GM06990 (cell line): ENCODE measurements at places on chromosomes 1 and 21.

GRCh38 chr1:94640125-94640524 is 98.6 kb upstream of the F3 start:
- DNase-seq: no peak

DNA sequence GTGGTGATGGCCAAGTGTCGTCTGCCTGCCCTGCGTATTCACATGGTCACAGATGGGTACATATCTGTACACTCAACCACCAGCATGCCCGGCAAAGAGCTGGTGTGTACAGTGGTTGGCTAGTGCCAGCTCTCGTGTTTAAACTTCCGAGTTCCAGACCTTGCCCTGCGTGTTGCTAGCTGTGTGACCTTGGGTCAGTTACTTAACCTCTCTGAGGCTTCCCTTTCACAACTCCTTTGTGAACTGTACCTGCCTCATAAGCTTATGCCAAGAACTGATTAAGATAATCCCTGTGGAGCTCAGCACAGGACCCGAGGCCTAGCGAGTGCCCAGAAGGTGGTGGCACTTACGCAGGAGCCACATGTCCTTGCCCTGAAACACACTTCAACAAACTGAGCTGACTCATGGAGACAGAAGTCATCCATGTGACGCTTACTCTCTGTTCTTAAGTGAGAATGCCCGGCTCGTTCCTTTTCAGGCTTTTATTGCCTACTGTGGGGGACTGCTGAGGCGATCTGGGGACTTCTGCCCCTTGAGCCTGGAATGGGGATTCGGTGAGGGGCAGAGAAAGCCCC is 55.4 kb downstream of the ALPL start:
- no peak for DNase-seq

DNA sequence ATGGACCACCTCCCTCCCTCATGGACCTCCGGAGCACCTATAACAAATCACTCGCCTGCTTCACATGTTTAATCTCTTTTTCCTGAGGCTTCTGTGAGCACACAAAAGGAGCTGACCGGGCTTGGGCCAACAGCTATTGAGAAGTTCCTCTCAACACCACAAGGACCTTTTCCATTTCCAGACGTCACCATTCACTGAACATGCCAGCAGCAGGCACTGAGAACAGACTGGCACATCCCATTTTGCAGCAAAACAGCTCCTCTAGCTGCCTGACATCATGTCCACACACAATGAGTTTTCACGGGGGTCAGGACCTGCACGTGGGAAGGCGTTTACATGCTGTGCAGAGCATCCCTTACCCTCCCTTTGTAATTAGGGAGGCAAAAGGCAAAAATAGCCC is 11.0 kb downstream of the SUSD4 start:
- no peak for DNase-seq

DNA sequence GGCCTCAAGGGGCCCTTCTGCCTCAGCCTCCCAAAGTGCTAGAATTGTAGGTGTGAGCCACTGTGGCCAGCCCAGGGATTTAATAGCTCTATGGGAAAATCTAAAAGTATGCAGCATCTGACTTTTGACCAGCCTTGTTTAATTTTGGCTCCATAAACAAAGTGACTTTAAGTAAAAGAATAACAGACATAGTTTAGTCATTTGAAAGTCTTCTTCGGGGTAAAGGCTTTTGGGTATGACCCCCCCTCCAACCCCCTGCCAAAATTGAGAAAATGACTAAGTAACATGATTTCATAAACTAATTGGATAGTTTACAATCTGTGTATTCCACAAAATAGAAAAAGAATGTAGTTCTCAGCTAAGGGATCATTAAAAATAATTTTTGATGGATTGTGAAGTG is 17.0 kb downstream of the GPBP1L1 start:
- DNase-seq: no peak

DNA sequence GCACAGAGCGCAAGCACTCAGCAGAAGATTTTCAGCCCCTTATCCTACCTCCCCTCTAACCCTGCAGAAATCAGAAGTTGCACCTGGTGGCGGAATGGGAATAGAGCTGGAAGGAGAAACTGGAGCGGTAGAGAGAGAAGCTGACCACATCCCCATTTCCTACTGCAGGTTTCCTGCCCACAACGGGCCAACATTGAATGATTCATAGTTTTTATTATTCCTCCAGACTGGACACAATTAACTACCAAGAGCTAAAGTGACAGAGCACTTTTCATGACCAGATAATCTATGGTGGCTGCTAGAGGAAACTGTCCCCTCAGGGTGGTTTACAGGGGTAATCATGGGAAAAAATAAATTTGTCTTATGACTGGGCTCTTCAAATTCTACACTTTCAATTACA is 21.3 kb upstream of the LRRC8D start:
- DNase-seq: no peak

DNA sequence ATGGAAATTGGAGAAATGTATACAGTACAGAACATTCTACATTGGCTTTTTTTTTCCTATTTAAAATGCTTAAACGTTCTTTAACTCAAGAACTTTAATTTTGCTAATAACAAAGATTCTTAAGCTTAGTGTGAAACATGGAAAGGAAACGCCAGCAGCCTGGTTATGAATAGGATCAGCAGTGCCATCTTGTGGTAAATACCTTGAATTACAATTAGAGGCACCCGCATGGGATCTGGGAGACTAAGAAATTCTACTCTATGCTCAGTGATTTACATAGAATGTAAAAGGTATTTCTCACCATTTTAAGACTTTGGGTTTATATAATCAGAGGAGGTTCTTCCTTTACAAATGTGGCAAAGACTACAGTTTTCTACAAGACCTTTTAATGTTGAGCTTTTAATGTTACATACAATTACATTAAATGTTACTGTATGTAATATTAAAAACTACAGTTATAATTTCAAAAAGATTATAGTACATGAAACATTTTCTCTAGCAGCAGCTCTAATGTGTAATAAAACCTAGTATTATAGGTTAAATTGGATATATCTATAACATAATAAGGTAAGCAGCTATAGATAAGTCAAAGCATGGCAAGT is 32.1 kb upstream of the APOBEC4 start:
- DNase-seq: no peak

GRCh38 chr1:223473601-223474344 is 80.6 kb downstream of the CCDC185 start:
- no peak for DNase-seq

- DNase-seq: peak; percentile 75
Measured at GRCh38 chr1:8283058-8283884, 34.6 kb upstream of the SLC45A1 start.

DNA sequence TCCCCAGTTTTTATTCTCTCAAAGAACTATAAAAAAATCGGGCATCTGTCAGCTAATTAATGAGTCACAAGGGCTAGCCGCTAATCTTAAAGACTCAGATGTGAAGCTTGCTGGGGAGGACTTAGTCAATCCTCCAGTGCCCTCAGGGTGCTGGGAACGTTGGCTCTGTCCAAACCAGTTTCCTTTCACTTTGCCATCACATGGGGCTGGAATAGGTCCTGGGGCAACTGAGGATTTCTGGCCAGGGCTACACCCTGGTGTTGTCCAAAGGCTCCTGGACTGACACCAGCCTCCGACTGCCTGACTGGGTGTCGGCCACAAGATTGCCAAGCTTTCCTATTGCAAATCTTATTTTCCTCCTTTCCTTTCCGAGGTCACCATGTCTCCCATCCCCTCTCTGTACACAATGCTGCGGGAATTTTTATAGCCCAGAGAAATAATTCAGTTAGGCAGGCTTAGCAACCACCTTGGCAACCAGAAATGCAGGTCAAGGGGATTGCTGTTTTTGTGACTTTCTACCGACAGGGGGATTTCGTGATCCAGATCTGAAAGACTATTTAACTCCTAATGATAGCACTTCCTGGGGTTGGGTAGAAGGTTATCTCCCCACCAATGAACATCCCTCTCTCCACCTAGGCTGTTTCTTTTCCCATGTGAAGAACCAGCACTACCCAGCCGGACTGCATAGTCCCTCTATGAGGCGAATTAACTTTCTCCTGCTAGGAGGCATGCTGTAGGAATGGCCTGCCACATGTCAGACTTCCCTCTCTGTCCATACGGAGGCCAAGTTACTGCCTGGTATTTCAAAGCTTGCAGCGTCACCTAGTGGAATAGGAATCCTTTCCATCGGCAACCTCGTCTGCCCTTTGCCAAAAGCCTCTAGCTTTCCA is 29.9 kb upstream of the CTBS start:
- DNase-seq: no peak

- DNase-seq: no peak
Measured at GRCh38 chr1:208520438-208521099, 276.4 kb upstream of the PLXNA2 start.

DNA sequence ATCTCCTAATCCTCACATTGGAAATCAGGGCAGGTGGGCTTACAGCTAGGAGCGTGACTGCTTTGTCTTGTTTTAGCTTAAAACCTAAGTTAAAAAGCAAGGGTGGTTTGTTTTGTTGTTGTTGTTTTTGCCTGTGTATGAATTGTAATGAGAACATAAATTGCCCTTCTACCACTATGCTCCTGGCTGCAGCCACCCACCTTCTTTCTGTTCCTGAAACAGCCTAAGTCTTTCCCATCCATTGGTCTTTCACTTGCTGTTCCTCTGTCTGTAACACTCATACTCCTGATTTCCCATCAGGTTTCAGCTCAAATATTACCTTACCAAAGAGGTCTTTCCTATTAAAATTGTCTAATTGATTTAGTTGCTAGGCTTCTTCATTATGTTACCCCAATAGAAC is 604 bp upstream of the TMEM79 start:
- no peak for DNase-seq

DNA sequence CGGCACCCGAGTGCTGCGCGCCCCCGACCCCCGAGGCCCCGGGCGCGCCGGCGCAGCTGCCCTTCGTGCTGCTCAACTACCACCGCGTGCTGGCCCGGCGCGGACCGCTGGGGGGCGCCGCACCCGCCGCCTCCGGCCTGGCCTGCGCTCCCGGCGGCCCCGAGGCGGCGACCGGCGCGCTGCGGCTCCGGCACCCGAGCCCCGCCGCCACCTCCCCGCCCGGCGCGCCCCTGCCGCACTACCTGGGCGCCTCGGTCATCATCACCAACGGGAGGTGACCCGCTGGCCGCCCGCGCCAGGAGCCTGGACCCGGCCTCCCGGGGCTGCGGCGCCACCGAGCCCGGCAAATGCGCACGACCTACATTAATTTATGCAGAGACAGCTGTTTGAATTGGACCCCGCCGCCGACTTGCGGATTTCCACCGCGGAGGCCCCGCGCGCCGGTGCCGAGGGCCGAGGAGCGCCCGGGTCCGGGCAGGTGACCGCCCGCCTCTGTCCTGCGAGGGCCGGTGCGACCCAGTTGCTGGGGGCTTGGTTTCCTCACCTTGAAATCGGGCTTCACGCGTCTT is 49.0 kb downstream of the SIM2 start:
- peak; percentile 39 for DNase-seq

DNA sequence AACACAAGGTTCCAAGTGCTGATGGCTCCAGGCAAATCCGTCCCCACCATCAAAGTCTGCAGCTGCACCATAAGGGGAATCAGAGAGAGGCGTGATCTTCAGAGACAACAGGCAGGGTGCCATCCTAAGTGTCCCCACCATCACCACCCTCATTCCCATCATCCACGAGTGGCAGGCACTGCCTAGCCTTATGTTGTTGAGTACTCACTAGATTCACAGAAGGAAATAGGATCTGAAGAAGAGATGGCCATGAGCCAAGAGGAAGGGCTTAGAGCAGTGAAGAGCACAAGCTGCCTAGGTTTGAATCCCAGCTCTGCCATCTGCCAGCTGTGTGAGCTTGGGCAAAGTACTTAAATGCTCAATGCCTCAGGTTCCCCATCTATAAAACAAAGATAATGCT is 207.3 kb upstream of the CSF3R start:
- no peak for DNase-seq

DNA sequence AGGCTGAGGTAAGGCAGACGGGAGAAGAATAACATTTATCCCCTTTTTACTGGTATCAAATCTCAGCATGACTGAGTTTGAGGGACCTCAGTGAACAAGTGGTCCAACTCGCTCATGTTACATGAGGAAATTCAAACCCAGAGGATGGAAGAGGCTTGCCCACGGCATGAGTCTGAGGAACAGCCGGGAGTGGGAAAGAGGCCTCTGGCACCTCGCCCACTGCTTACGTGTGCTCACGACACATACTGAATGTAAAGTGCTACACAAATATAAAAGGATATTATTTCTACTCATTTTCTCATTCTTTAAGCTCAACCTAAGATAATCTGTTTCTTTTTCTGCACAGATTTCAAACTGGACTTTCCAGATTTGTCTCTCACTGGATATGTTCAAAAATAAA is 14.7 kb downstream of the BEND5 start:
- no peak for DNase-seq

DNA sequence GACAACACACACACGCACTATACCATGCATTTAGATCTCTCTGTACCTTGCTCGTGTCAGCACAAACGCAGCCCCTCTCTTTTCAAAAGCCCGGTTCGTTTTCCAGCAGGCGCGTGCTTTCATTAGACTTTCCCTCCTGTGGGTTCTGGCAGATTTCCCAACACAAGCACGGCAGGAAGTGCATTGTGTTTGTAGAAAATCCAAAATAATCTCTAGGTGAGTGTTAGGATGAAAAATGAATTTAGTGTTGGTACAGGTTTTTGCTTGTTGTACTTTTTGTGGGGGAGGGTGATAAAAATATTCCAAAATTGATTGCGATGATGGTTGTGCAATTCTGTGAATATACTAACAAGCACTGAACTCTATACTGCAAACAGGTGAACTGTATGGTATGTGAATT is 54.1 kb upstream of the POFUT2 start:
- DNase-seq: no peak

GRCh38 chr1:231665726-231666125 is 39.1 kb downstream of the DISC1 start:
- DNase-seq: no peak

GRCh38 chr1:208298593-208299269 is 54.5 kb upstream of the PLXNA2 start:
- no peak for DNase-seq

GRCh38 chr1:155812878-155813277 is 44.1 kb downstream of the GON4L start:
- DNase-seq: no peak

DNA sequence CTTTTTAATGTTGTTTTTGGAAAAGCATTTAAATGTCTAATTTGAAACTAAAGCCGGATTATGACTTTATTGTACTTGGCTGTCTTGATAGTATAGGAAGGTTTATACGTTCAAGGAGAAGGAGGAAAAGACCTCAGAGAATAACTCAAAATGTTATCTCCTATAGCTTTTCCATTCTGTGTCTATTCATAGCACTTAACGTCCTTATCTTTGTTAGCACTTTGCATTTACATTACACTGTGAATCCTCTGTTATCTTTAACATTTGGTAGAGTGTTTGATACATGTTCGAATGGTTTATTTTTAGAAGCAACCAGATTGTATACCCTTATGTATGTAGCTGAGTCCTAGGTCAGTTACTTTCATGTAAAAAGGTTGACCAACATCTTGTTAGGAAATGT is 50.8 kb upstream of the PODN start:
- no peak for DNase-seq

DNA sequence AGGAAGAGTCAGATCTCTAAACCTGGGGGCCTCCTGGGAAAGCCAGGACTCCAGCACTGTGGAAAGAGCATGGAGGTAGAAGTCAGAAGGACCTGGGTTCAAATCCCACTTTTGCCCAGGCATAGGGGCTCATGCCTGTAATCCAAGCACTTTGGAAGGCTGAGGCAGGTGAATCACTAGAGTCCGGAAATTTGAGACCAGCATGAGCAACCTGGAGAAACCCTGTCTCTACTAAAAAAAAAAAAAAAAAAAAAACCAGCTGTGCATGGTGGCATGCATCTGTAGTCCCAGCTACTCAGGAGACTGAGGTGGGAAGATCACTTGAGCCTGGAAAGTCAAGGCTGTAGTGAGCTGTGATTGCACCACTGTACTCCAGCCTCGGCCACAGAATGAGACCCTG is 31.8 kb downstream of the LDLRAP1 start:
- no peak for DNase-seq

GRCh38 chr1:206923009-206923960 is 1.5 kb upstream of the FCMR start:
- DNase-seq: peak; percentile 85
